ENCODE measurements at places on chromosomes 3 and 15.

GRCh38 chr3:73623346-73623745 is 1.4 kb downstream of the PDZRN3 start:
- no peak for DNase-seq

DNA sequence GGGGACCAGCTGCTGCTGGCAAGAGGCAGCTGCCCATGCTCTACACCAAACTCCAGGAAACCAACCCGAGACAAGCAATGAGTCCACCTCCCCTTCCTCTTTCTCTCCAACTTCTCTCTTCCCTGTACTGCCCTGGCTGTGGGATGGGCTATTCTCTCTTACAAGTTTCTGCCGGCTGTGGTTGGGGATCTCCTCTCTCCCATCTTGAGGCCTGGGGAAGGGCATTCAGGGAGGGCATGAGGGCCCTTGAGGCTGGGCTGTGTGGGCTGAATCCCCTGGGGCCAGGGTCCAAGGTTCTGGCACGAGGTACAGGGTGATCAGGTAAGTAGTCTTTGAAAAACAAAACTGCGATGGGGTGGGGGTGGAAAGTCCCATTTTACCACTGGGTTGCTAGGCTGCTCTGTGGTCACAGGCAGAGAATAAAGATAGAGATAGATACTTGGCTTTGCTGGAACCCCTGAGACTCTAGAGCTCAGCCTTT is 32.3 kb upstream of the CTSH start:
- DNase-seq = no peak

GRCh38 chr15:51492528-51492927 is 130.0 kb downstream of the DMXL2 start:
- no peak for DNase-seq

DNA sequence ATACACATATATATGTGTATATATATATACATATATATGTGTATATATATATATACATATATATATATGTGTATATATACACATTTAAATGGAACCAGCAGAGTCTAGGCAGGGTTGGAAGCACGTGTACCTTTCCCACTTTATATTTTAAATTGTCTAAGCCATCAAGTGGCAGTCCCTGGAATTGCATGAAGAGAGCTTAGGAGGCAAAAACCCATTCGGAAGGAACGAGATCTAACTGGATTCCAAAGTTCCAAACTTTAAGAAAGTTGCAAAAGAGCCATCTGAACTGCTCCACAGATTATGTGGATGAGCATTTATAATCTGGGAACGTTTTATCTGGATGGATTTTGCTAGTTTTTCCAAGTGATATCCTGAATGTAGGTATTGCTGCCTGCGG is 186.5 kb downstream of the FOXP1 start:
- no peak for DNase-seq

DNA sequence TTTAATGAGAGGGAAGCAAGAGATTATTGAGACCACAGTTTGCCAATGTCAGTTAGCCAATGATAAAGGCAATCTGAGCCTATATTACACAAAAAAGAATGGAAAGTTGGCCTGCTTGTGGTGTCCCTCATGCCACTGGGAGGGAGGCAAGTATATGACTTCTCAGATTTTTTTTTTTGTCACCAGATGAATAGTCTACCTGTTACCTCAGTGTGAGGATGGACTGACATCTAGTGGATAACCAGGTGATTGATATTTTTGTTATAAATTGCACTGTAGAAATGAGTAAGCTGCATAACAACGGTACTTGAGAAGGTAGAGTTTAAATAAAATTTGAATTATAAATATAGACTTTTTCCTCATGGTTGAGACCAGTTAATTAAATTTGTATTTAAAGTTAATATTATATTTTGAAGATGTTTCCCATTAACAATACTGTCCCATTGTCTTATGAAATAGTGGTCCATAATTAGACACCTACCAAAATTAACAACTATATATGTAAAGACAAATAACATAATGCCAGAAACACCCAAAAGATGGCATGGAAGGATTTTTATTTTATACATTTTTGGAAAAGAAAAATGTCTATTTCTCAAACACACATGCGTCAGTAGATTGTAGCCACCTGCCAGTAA is 237.8 kb upstream of the GADL1 start:
- no peak for DNase-seq

DNA sequence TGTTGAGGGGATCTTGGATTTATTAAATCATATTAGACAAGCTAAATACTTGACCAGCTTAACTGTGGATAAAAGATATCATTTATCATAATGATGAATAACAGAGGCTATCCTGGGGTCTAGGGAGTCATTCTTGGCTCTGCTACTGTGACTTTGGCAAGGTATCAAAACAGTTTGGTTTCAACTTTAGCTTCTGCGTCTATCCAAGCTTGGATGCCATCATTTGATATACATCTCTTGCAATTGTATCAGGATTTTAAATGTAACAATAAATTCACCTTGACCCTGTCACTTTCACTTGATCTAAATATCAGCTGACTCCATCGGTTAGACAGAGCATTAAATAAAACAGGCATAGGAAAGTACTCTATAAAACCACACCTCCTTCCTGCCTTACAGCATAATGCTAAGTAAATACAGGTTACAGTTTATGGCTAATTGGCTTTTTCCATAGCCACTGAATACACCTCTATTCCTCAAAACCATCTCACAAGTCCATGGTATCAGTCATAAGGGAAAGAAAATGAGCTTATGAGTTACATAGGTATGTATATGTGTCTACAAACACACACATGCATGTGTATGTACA is 262.9 kb downstream of the CTNNB1 start:
- DNase-seq = no peak

- DNase-seq = no peak
These were observed 7.0 kb upstream of the OXTR start for GRCh38 chr3:8776406-8776805.

DNA sequence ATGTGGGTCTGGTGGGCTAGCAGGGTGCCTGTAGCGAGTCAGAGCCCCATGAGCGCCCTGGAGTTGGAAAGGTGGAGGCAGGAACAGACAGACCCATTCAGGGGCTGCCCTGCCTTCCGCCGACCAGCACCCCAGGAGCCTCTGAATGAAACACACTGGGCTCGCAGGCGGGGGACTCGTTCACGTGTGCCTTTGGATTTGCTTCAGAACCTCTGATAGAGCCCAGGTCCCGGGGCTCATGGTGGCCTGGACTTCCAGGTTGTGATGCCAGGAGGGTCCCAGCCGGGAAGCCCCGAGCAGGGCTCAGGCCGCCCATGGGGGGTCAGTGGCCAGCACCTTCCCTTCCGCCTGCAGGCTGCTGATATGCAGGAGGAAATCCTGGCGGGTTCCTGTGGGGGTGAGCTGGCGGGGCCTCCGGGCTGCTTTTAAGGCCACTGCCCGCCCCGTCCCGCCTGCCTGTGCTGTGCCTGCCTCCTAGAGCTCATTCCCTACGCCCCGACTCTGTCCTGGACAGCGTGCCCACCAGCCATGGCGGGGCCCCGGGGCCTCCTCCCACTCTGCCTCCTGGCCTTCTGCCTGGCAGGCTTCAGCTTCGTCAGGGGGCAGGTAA is at the start of gene STAB1:
Gene STAB1, plus strand, starts transcription at position 453 of the 610 bp plus-strand sequence. Its CDS starts 76 bp downstream, at position 529.
- DNase-seq = no peak

DNA sequence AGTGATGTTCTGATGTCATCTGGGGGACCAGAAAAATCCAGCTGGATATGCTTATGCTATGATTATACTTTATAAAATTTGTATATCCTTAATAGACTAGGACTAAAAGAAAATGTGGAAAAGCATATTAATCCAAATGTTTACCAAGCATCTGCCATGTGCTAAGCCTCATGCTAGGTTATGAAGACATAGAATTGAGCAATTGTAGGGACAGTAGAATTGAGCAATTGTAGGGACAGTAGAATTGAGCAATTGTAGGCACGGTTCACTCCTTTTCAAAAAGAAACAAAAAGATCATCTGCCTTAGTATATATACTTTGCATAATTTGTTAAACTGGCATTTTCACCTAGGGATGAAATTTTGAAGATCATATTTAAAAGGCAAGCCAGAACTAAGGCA is 18.3 kb downstream of the ABHD5 start:
- no peak for DNase-seq

- DNase-seq = no peak
These were observed 94.0 kb downstream of the OCA2 start for GRCh38 chr15:28005004-28005527.

DNA sequence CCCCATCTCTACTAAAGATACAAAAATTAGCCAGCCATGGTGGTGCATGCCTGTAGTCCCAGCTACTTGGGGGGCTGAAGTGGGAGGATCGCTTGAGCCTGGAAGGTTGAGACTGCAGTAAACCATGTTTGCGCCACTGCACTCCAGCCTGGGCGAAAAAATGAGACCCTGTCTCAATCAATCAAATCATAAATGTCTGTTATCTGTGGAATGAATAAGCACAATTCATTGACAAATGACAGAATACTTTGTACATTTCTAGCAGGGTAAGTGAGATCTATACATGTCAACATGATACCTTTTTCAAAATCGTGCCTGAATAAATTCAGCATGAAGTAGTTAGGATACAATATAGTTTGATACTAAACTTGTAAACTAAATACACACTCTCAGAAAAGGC is 181.2 kb downstream of the FOXP1 start:
- DNase-seq = no peak

- no peak for DNase-seq
These were observed 41.3 kb upstream of the CORO2B start for GRCh38 chr15:68537506-68537905.

DNA sequence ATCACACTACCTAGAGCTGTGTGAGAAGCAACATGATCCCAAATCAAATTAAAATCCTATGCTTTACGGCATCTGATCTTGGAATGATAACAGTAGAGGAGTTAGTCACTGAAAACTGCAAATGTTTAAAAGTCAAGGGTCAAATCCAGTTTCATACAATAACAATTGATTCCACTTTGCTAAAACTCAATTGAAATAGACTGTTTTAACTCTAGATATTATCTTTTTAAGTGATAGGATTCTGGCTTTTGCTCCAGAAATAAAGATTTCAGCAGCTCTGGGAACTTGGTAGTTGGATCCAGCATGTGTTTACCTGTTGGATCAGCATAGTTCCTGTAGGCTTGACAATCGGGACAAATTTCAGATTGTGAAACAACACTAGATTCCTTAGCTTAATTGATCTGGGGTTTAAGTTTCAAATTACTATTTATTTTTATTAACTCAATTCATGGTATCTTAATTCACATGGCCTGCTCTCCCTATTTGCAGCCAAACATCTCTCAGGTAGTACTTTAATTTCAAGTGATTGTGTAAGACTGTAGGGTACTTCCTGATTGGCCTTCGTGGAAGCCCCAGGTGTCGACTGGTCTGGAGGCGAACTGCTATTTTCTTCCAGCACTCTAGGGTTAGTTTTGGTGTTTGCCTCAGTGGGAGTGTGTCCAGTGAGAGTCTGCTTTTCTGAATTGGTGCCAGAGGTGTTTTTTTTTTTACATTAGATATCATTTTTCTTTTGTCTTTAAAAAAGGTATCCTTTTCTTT is 16.6 kb downstream of the NFKBIZ start:
- DNase-seq = no peak
